Upper lobe of right lung (tissue), 1 donor: ENCODE measurements at places on chromosomes 12 and 14. TPM values are rescaled to one million over a fixed set of nuclear protein-coding genes. Genes with fewer than 3 reads are reported as not detected.

HPD gene
- total RNA-seq: 1.8 TPM

MYF5 gene
- not detected for total RNA-seq

GRCh38 chr12:93176165-93176564 lies 201.6 kb upstream of the NUDT4 start:
- no peaks in the 10 kb centered on the region for H3K4me1 ChIP-seq
- no peaks in the 10 kb centered on the region for H3K36me3 ChIP-seq
- no peak overlapping the region for H3K27ac ChIP-seq
- DNase-seq: no peak
- no peak overlapping the region for H3K4me3 ChIP-seq

- H3K36me3 ChIP-seq: no peaks in the 10 kb centered on the region
- no peak for DNase-seq
- no peaks in the 10 kb centered on the region for H3K4me1 ChIP-seq
- peaks cover 37% of the 10 kb centered on the region for H3K27me3 ChIP-seq
- no peak overlapping the region for H3K27ac ChIP-seq
Measured at GRCh38 chr12:130031571-130032189, 127.9 kb upstream of the TMEM132D start.
